ENCODE measurements at places on chromosomes 2 and 18.

DNA sequence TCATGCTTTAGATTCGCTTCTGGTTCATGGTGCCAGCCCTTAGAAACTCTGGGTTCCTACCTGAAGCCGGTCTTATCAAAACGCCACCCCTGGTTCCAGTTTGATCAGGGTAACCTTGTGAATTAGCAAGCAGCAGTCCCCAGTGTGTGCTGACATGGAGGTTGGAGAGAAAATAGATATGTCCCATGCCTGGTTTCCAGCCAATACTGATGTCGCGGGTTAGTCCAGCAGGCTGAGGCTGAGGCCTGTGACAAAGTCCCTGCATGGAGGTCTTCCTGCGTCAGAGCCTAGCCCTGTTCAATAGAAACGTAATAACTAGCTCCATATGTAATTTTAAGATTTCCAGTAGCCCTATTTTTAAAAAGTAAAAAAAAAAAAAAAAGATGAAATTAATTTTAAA is 28.2 kb downstream of the LPIN1 start:
- DNase-seq, result no peak

DNA sequence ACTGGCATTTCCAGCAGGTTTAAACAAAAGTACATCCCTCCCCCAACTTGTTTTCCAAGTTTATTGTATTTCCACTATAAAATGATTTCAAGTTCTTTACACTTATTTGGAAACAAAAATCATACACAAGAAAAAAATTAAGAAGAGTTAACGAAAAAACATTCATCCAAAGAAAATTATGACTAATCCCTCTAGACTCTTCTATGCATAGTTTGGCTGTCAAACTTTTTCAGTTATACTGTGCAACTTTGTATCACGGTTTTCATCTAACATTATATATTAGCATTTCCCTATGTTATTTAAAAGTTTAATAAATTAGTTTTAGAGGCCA is 627 bp downstream of the WDCP start:
- no peak for DNase-seq

GRCh38 chr2:158995677-158996049 is 27.2 kb downstream of the TANC1 start:
- no peak for DNase-seq

GRCh38 chr2:138421315-138421970 is 80.1 kb upstream of the SPOPL start:
- DNase-seq, result no peak

GRCh38 chr2:68383778-68384177 is 18.7 kb downstream of the PLEK start:
- no peak for DNase-seq

- DNase-seq, result no peak
These were observed 108.3 kb downstream of the ATL2 start for GRCh38 chr2:38268691-38269327.

- no peak for DNase-seq
These were observed 6.7 kb downstream of the DSEL start for GRCh38 chr18:67509741-67510391.

DNA sequence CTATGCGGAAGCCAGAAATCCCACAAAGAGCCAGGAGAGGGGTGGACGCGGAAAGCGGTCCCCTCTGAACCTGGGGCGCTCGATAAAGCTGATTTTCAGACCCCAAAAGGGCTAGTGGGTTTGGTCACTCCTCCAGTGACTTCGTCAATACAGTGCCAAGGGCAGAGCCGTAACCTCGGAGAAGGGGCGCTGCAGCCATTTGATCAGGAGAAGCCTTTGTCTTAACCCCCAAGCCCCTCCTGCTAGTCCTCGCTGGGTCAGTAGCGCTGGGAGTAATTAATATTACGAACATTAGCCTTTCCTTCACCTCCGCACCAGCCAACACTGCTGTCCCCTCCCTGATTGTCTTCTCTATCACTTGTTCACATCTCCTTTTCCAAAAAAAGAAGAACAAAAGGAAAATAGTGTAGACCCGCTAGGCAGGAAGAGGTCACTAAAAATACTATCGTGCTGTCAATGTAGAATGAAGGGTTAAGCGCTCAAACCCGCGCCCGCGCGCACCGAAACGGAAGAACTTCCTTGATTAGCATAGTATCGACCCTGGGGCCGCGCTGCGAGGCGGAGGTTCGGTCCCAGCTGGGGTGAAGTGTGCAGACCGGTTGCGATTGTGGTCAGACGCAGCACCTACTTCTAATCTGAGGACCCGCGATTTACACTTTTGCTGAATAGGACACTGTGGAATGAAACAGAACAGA is 63.2 kb upstream of the MAPRE2 start:
- peak; percentile 50 for DNase-seq

- DNase-seq, result no peak
These were observed 165.0 kb downstream of the PLCL1 start for GRCh38 chr2:197969391-197969893.

- no peak for DNase-seq
These were observed 62.1 kb downstream of the LRRTM1 start for GRCh38 chr2:80242355-80242910.

GRCh38 chr2:111663471-111664274 is 220.3 kb downstream of the ANAPC1 start:
- DNase-seq, result no peak

GRCh38 chr2:223232285-223232684 is 180.3 kb downstream of the KCNE4 start:
- no peak for DNase-seq

- DNase-seq, result no peak
These were observed 165.0 kb upstream of the SMIM21 start for GRCh38 chr18:75592527-75592926.

DNA sequence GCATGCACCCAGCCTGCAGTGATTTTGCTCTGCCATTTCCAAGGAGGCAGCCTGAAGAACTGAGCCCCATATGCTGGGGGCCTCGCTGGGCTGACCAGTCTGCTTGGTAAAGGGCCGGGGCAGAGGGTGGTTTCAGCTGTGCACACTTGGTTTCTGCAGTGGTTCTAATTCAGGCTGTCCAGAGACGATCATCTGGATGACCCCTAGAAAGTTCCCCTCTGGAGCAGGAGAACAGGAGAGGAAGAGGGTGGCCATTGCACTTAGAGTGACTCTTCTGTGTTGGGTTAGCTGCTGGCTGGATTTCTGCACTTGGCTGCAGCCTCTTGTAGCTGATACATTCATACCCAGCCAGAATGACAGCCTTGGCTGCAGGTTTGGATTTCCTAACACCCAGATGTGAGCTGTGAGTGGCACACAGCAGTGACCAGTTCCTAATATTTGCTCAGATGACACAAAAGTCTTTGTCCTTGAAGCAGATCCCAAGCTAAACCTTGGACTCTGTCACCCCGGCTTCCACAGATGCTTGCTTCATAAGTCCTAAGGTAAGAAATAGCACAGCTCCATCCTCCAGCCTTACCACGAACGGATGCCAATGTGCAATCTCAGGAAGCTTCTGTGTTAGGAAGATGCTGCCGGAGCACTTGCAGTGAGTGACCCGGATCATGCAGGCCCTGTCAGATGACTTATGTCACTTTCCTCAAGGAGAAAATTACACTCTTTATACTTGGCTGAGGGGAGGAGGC is 105.6 kb downstream of the HNRNPLL start:
- DNase-seq, result peak; percentile 21

DNA sequence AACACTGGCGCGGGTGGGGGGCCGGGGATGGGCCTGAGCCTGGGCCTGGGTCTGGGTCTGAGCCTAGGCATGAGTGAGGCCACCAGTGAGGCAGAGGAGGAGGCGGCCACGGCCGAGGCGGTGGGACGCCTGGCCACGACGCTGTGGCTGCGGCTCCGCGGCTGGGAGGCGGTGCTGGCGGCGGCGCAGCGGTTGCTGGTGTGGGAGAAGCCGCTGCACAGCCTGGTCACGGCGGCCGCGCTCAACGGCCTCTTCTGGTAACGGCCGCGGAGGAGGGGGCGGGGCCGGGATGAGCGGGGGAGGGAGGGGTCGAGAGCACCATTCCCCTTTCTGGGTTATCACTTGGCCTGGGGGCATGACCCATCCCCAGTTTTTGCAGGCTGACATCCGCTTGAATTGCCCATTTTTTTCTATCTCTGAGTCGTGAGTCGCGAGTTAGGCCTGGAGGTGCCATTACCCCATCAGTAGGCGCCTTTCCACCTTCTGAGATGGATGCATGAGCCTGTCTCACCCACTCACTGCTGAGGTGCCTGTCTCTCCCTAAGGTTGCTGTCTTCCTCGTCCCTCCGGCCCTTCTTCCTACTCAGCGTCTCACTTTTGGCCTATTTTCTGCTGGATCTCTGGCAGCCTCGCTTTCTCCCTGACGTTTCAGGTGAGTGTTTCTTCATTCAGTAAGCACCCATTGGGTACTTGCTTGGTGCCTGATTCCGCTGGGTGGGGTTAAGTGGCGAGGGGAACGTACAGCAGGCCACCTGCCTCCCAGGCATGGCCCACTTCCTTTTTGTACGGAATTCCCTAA is 501 bp downstream of the RETREG2 start:
- peak; percentile 63 for DNase-seq

DNA sequence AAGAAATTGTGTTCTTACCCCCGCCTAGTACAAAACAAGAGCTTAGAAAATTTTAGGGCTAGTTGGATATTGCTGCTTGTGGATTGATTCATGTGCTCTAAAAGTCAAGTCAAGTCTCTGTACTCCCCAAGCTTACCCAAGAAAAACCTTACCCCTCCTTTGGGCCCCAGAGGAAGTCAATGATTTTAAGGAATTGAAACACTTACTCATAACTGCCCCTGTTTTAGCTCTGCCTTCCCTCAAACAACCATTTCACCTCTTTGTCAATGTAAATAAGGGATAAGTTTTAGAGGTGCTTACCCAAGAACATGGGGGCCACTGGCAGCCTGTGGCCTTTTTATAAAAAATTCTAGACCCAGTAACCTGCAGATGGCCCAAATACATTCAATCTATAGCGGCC is 136.6 kb upstream of the RMP24 start:
- no peak for DNase-seq

GRCh38 chr2:225381609-225382008 is 17.9 kb upstream of the NYAP2 start:
- DNase-seq, result no peak

DNA sequence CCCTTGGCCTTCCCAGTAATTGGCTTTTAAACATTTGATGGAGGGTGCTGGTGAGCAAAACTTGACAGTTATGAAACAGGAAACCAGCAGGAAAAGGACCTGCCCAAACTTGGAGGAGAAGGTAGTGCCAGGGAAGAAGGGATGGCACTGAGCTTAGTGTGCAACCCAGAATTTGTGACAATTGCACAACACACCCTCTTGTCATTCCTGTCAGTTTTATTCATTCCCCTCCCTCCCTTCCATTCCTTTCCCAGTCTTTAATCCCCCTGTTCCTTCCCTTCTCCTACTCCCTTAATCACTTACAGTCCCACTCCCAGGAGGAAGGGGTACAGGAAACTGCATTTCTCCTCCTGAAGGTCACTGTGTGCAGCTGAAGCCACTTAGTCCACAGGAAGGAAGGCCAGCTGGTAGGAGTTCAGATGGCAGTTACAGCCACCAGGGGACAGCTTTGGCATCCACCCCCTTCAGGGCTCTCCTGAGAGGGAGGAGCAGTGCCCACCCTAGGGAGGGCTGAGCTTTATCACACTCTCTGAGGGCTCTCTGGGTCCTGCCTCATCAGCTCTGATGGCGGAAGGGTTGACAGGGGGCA is 24.0 kb upstream of the SIGLEC15 start:
- DNase-seq, result no peak

DNA sequence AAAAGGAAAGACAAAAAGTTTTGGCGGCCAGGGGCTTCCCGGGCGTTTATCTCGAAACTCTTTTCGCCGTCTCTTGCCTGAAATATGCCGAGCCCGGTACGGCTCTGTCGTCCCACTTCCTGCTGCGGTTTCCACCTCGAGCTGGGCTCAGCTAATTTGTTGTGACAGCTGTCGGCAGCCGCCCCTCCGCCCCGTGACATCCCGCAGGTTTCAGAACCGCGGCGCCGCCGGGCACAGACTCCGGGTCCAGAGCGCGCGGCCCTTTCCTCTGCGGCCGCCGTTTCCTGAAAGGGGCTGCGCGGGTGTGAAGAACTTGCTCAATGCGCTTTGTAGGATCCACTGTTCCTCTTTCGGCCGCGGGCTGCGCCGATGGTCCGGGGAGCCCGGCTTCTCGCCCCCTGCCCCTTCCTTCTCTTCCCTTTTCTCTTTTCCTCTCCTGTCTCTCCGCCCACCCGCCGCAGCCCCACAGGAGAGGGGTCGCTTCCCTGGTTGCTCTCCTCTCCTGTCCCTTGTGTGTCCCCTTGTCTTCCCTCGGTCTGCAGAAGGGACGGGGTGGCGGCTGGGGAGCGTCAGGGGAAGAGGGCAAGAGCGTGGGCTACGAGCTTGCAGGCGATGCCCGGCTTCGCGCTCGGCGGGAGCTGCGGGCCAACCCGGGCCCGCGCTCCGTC is 648 bp downstream of the ARID5A start:
- no peak for DNase-seq

GRCh38 chr18:34098109-34098508 is 126.6 kb downstream of the NOL4 start:
- DNase-seq, result no peak

GRCh38 chr2:139031722-139032121 is 251.5 kb upstream of the NXPH2 start:
- DNase-seq, result no peak

DNA sequence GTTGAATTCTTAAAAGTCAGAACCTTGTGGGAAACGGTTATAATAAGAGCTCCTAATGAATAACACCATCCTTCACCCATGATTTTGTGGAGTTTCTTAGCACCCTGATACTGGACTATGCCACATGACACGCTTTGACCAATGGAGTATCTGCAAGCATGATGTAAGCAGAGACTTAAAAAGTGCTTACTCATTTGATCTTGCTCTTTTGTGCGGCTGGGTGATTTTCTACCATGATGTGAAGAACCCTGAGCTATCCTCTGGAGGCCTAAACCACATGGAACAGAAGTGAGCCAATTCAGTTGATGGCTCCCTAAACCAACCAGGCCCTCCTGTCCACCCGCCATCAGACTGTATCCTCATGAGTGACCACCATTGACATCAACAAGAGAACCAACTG is 70.9 kb downstream of the TCF4 start:
- no peak for DNase-seq

DNA sequence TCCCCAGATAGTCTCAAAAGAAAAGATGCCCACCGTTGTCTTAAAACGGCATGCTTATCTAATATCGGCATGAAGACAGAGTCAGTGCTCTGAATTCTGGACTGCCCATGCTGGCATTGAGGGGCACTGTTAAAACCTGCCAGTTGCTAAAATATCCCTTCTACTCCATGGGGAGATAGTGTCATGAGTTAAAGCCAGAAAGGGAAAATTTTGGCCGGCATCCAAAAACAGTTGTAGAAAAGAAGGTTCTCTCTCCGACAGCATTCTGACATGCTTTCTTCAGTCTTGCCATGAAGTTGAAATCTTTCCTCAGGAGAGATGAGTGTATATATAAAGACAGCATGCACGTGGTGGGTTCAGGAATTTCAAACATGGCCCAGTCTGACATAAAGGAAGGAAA is 401.3 kb upstream of the PIK3C3 start:
- DNase-seq, result no peak
